Ureter (tissue), 1 donor: ENCODE measurements at places on chromosomes 16 and 17. TPM values are rescaled to one million over a fixed set of nuclear protein-coding genes. Genes with fewer than 3 reads are reported as not detected.

MYH1 gene
- 0.05 TPM for total RNA-seq

RNF135 gene
- total RNA-seq = 22.3 TPM

TEDC2 gene
- total RNA-seq = 1.5 TPM

SLFN13 gene
- total RNA-seq = 7.9 TPM

CA4 gene
- 1.5 TPM for total RNA-seq

DOC2B gene
- 23.5 TPM for total RNA-seq

FZD2 gene
- total RNA-seq = 3.9 TPM

BAIAP3 gene
- 3.9 TPM for total RNA-seq

CBX2 gene
- 3.8 TPM for total RNA-seq

KRT33A gene
- total RNA-seq = not detected

PYCARD gene
- total RNA-seq = 39.6 TPM

SLC47A1 gene
- total RNA-seq = 2.0 TPM

TLCD3B gene
- total RNA-seq = not detected

HOXB5 gene
- 30.1 TPM for total RNA-seq

ANKRD40CL gene
- total RNA-seq = not detected
